Hematopoietic multipotent progenitor cell treated with erythropoietin and hydrocortisone succinate and interleukin-3 and kit ligand, for 8 days (in vitro differentiated cells): ENCODE measurements at places on chromosomes 5 and 9.

GRCh38 chr9:134488331-134489280 is 153.0 kb upstream of the COL5A1 start:
- DNase-seq = no peak

- DNase-seq = no peak
Measured at GRCh38 chr9:135920256-135920930, 13.0 kb upstream of the CAMSAP1 start.

- no peak for DNase-seq
Measured at GRCh38 chr5:31114817-31115216, 78.7 kb upstream of the CDH6 start.

GRCh38 chr5:16896767-16897166 is 39.3 kb downstream of the MYO10 start:
- no peak for DNase-seq

- no peak for DNase-seq
Measured at GRCh38 chr5:137073189-137073588, 425.9 kb downstream of the SPOCK1 start.

- DNase-seq = peak; percentile 67
Measured at GRCh38 chr5:145856285-145856818, 16.5 kb downstream of the GRXCR2 start.

- DNase-seq = peak; percentile 16
Measured at GRCh38 chr9:104927216-104927911, 591 bp downstream of the ABCA1 start.

- DNase-seq = no peak
Measured at GRCh38 chr5:61813361-61813760, 481.3 kb downstream of the ZSWIM6 start.

- DNase-seq = peak; percentile 5
Measured at GRCh38 chr9:93028448-93029006, 30.0 kb upstream of the SUSD3 start.

DNA sequence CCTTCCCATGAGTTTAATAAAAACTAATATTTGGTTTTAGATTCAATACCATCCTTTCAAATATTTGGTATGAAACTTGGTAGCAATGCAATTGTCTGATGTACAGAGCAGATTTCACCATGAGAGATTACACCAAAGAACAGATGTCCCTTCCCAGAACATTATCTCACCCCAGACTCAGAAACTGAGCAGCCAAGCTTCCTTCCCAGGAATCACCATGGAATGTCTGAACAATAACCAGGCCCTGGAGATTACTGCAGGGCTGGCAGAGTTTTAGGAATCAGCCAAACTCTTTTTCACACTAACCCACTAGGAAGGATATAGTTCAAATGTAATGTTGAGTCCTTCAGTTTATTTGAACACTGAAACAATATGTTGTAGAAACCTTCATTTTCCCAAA is 23.9 kb downstream of the CLTA start:
- no peak for DNase-seq

DNA sequence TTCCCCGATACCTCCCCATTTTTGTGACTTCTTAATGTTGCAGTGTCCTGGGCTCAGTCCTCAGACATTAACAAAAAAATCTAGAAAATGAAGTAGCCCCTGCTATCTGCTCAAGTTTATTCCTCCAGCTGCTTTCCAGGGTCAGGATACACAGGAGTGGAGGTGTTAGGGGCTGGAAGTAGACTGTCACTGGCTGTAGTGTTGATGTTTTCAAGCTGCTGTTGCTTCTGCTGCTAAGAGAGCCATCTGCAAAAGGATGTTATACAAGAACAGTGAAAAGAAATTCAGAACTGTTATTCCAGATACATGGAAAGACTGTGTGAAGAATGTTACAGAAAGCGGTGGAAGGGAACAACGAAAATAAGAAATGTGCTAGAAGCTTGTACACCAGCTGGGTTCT is 10.7 kb downstream of the CD14 start:
- no peak for DNase-seq

DNA sequence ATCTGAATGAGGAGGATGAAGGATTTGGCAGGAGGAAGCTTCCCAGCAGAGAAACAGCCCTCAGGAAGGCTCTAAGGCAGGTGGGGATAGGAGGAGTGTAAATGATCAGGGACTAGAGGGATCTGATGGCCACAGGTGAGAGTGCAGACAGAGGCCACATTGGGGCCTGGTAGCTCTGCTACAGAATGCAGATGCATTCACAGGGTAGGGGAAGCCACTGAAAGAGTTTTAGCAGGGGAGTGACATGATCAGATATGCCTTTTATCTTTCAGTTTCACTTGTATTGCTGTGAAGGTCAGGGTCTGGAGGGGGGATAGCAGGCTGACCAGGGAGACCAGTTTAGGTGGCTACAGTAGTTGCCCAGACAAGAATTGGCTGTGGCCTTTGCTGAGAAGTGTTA is 3.0 kb downstream of the TXNDC15 start:
- DNase-seq = peak; percentile 25

- no peak for DNase-seq
Measured at GRCh38 chr9:134887686-134888602, 7.3 kb downstream of the FCN2 start.

DNA sequence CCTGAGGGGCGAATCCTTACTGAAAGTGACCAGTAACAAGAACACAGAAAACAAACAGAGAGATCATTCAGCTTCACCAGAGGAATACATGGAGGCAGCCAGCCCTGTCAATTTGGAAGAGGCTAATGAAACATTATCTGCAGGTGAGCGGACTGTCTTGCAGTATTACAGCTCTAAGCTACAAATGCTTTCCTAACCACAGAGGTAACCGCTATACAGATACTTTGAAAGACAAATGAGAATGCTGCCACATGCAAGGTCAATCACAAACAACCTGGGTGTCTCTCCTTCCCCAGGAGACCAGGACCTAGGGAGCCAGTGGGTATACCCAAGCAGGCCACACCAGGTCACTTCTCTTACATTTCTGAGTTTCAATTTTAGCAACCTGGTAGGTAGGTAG is 30.2 kb downstream of the EFNA5 start:
- DNase-seq = no peak

DNA sequence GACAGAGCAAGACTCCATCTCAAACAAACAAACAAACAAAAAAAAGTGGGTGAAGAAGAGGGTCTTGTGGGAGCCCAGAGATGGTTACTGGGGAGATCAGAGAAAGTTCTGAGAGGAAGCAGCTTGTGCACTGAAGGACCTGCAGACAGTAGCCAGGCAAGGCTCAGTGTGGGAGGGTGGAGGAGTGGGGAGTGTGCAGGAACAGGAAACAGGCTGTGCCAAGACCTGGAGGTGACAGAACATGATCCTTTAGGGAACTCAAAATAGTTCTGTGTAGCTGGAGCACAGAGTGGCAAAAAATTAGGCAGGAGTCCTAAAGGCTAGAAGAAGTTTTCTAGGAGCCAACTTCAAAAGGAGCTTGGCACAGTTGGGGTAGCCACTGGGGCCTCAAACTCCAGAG is 19.2 kb upstream of the NANS start:
- DNase-seq = no peak

DNA sequence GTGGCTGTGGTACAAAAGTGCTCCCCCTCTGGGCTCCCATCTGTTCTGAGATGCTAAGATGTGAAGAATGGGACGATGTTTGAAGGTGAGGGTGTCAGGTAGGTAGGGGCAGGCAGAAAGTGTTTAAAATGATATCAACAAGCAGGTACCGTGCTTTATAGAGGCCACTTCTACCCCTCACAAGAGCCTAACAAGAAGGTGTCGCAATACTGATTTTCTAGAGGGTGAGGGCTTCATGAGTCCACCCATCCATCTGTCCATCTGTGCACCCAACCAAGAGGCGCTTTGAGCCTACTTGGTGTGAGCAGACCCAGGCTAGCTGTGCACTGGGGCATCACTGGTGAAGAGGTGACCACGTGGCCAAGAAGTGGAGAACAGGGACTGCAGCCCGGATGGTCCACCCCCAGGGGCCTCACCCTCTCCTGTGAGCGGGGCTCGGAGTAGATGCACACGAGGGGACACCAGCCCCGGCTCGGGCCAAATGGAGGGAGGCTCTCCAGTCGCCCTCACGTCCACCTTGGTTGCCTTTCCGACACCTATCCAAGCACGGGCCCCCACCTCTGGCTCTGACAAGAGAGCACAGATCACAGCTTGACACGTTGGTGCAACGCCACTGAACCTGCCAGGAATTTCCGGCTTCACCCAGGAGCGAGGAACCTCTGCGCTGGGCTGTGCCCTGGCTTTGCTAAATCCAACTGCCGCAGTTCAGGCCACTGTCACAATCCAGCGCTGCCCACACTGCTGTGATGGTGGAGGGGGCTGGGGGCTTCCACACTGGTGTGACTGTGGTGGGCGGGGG is 34.5 kb downstream of the CRB2 start:
- no peak for DNase-seq

DNA sequence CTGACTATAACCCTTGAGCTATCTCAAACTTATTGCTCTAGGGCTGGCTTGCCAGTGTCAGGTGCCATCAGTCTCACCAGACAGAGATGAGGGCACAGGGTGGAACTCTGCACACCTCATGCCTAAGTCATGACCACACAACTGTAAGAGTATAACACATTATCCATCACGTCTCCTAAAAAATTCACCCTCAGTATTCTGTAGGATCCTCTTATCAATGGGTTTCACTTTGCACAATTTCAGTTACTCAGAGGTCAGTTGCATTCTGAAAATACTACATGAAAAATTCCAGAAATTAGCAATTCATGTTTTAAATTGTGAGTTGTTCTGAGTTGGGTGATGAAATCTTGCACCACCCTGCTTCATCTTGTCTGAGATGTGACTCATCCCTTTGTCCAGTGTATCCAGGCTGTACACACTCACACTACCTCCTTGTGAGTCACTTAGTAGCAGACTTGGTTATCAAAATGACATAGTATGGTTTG is 690.9 kb upstream of the CDH18 start:
- no peak for DNase-seq

DNA sequence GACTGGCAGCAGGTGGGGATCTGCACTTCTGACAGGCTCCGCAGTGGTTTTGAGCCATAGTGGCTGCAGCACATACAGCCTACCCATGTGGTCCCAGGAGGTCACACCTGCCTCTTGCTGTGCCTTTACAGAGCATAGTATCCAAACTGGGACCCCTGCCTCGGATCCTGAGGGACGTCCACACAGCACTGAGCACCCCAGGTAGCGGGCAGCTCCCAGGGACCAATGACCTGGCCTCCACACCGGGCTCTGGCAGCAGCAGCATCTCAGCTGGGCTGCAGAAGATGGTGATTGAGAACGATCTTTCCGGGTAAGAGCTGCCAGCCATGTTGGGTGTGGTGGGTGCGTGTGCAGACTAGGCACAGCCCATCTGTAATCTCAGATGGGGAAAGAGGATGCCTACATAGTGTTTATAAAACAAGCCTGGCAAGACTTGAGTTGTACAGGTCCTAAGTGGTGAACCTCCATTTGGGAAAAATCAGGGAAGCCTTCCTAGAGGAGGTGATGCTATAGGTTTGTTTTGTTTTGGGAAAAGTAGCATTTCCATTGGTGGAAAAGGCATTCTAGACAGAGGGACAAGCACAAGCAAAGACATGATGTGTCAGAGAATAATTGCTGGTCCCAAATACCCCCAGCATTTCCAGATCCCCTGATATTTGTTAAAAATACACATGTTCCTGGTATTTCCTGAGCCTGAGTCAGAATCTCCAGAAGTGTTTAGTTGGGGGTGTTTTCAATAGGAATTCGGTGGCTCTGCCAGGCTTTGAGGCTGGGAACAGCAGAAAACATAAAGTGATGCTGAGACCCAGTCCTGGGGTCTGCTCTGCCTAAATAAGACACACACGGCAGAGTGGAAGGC is 119.2 kb downstream of the DAB2IP start:
- DNase-seq = no peak

DNA sequence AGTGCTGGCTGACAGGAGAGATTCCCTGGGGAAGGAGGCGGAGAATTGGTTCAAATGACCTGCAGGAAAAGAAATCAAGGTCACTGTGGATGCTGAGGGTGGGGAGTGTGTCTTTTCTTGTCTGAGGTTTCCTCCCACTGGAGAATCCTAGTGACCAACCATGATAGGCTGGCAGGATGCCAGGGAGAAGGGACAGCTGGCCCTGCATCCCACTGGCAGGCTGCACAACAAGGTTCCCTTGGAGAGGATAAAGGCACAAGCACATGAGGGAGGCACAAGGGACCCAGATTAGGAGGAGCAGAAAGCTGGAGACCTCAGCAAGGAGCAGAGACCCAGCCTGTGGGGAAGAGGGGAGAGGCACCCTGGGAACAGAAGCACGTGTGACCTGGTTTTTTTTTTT is 11.4 kb upstream of the ZDHHC12 start:
- peak; percentile 11 for DNase-seq

DNA sequence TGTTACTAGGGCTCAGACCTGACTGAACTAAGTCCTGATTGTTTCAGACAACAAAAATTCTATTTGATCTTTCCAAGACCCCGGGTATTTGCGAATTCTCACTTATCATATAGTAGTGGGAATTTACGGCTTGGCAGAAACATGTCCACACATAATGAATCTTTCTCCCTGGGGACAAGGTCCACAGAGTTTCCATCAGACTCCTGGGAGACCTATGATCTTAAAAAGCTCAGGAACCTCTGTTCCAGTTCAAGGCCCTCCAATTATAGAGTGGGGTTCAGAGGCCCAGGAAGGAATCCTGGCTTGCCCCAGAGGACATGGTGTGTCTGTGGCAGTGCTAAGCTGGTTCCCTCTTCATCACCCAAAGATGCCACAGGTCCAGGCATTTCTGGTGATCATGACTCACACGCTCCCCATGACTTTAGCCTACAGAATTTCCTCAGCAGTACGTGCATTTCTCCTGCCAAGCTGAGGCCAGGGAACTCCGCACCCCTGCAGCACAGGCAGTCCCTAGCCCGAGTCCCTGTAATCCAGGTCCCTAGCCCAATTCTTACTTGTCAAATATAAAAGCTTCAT is 12.6 kb downstream of the RAPGEF1 start:
- no peak for DNase-seq

- DNase-seq = no peak
Measured at GRCh38 chr9:86600977-86601376, 246.8 kb upstream of the TUT7 start.

GRCh38 chr5:7759257-7759871 is 91.6 kb downstream of the CFAP90 start:
- DNase-seq = no peak
